ENCODE measurements at places on chromosomes 16 and 17.

DNA sequence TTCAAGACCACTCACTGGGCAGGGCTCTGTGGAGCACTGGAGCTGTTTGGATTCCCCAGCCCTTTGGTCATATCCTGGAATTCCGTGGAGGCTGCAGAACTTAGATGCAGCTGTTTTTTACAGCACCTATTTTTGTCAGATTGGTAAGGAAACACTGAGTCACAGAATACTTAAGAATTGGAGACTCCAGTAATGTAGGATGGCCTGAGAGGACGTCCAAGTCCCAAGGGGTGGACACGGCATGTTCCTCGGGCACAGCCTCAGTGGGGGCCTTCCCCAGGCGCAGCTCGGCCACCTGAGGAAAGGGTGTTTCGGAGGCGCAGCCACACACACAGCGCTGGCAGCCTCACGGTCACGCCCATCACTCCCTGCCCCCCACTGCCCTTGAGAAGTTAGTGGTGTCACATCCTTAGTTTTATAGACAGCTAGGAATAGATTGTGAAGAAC lies 14.8 kb downstream of the PLD6 start:
- no peak for DNase-seq

- no peak for DNase-seq
Observed at GRCh38 chr17:9419932-9420453, 155.6 kb downstream of the STX8 start.

DNA sequence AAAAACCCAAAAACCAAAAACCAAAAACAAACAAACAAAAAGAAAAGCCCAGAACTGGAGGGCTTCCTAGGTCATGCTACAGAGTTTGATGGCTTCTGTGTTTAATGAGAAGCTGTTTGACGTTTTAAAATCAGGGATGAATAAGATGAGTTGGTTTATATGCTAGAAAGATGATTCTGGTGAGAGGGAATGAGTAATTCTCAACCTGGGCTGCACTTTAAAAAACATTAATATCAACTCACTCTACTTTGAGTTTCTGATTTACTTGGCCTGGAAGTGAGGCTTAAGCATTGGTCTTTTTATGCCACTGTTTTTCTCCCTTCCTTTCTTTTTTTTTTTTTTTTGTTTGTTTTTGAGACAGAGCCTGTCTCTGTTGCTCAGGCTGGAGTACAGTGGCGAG lies 5.1 kb downstream of the RGS9 start:
- DNase-seq, result no peak

GRCh38 chr17:9726291-9726690 lies 65.1 kb downstream of the DHRS7C start:
- no peak for DNase-seq

DNA sequence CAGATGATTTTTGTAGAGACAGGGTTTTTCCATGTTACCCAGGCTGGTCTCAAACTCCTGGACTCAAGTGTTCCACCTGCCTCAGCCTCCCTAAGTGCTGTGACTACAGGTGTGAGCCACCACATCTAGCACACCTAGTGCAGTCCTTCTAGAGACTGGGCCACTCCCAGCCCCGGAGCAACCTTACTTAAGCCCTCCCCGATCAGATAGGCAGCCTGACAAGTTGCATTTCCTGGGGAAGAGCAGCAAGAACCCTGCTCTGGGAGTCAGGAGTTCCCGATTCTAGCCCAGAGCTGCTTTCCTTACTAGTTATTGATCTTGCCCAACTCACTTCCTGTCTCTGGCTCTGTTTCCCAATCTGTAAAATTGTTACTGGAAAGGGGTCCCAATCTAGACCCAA lies 7.0 kb upstream of the NAGLU start:
- DNase-seq, result no peak

GRCh38 chr17:31457391-31458234 lies 66.1 kb downstream of the RAB11FIP4 start:
- no peak for DNase-seq

GRCh38 chr16:85902366-85903155 lies 3.6 kb downstream of the IRF8 start:
- DNase-seq, result no peak

- DNase-seq, result no peak
Observed at GRCh38 chr17:33120103-33120502, 128.5 kb downstream of the SPACA3 start.

DNA sequence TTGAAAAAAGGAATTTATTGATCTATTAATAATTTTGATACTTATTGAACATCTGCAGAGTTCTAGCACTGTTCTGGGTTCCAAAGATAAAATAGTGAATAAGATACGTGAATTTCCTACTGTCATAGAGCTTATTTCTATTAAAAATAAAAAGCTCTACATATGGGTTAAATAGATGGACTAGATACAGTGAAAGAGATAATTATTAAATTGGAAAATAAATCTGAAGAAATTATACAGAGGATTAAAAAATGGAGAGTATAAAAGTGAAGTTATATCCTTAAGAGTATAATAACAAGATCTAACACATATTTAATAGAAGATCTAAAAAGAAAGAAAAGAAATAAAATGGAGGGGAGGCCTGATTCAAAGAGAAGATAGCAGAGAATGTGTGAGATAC lies 10.1 kb upstream of the ABCA5 start:
- DNase-seq, result no peak

- no peak for DNase-seq
Observed at GRCh38 chr16:80611930-80612327, 71.1 kb downstream of the DYNLRB2 start.

DNA sequence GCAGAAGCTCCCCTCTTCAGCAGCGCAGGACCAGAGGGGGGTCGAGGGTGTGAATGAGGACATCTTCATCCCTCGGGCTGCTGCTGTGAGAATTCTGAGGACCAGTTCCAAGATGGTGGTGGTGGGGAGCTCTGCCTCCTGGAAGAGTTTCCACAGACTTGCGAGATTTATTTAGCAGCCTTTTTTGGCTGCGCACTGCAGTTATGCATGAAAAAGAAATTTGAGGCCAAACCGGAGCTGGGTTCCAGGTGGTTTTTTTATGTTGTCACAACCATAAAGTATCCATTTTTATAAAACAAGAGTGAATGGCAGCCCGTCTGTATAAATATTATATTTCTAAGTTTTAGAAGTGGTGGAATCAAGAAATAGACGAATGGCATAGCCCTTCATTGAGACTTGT lies 76.9 kb upstream of the CLEC18A start:
- DNase-seq, result no peak

GRCh38 chr16:10250137-10250828 lies 68.1 kb upstream of the GRIN2A start:
- DNase-seq, result no peak

DNA sequence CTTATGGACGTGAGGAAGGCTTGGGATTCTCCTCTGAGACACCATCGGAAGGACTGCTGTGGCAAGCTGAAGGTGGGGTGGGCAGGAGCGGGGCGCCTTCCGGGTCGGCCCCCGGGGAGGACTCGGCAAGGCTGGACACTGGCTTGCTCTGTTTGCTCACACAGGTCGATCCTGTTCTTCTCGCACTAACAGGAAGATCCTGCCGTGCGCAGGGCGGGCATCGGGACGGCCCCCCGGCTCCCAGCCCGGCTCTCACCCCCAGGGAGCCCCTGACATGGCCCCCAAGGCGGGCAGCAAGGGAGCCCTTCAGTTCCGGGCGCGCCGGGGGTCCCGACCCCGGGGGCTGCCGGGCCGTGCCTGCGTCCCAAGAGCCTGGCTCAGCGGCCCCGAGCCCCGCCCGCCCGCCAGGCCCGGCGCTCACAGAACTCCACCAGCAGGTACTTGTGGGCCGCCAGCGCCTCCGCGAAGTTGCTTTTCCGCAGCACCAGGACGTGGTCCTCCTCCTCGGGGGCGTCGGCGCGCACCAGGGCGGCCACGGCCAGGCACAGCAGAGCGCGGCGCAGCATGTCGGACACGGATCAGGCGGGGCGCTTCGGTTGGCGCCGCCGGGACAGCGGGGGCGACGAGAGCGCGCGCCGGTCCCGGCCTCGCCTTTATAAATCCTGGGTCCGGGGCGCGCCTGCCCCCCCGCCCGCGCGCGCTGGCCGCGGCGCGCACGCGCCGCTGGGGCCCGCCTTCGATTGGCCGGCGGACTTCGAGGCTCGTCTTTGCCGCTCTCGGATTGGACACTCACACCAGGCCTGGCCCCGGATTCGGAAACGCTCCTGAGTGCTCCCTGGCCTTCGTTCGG lies at the start of gene P4HB:
P4HB (minus strand) TSS at position 630 of the 850 bp plus-strand sequence; CDS start at position 566, 64 bp downstream.
- DNase-seq, result no peak

- no peak for DNase-seq
Observed at GRCh38 chr17:30352240-30352814, 18.5 kb upstream of the TMIGD1 start.

GRCh38 chr16:63467513-63467912 lies 1431.3 kb upstream of the CDH8 start:
- DNase-seq, result no peak

DNA sequence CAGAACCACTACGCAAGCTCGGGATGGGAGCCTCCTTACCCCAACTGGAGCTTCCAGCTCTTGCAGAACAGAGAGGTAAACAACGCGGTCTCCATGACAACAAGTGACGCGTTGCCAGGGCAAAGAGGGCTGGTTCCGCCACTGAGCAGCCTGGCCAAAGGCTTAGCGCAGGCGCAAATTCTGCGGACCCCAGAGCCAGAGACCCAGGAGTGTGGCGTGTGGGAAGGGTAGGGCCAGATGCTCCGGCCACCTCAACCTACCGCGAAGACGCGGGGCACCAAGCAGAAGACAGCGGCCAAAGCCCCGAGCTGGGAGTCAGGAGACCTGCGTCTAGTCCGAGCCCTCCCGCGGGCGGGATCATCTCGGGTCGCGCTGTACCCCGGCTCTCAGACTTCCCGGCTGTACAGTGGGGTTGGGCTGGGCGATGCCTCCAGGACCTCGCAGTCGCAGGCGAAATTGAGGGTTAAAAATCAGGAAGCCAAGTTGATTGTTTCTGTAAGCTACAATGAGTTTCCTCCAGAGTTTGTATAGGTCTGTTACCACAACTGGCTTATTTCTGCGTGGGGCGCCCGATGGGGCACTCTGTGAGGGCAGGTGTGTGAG lies at the start of gene TEKT1:
TEKT1 (minus strand) TSS at position 69 of the 603 bp plus-strand sequence. CDS start 1,353 bp downstream, outside the sequence.
- peak; percentile 46 for DNase-seq

DNA sequence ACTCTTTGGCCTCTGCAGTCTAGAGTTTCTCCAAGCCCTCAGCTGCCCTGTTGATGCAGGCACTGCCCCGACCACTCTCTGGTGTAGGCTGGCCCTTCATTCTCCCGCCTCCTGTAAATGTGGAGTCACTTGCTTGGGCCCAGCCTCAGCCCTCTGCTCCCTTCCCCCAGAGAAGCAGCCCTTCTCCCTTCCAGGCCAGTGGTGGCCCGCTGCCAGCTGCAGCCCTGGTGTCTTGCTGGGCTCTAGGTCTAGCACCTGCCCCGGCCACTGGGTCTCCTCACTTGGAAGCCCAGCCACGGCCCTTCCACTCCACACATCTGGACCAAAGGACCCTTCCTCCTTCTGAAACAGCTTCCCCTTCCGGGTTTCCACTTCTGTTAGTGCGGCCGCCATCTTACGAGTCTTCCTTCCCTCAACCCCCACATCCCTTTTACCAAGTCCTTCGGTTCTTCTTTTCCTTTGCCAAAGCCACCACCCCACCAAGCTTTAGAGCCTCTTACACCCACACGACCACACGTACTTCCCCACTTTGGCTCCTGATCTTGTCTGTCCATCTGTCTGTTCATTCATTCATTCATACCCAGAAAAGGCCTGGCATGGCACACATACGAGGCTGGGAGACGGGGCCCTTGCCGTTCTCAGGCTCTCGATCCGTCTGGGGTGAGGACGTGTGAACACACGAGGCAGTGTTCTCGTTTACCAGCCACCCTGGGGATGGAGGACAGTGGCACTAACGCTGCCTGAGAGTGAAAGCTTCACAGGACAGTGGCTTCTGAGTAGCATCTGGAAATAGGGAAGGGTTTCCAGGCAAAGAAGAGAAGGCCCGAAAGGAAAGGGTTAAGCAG lies 68.0 kb downstream of the ABR start:
- DNase-seq, result no peak

DNA sequence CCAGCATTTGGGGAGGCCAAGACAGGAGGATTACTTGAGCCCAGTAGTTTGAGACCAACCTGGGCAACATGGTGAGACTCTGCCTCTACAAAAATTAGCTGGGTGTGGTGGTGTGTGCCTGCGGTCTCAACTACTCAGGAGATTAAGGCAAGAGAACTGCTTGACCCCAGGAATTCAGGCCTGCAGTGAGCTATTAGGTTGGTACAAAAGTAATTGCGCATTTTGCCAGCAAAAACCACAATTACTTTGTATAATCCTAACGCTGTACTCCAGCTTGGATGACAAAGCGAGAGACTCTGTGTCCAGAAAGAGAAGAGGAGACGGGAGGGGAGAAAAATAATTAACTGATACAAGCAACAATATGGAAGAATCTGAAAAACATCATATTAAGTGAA lies 32.7 kb downstream of the YWHAE start:
- DNase-seq, result no peak

- DNase-seq, result no peak
Observed at GRCh38 chr17:41654678-41655607, 30.6 kb upstream of the KRT17 start.

- DNase-seq, result no peak
Observed at GRCh38 chr16:17213025-17213424, 257.7 kb downstream of the XYLT1 start.

DNA sequence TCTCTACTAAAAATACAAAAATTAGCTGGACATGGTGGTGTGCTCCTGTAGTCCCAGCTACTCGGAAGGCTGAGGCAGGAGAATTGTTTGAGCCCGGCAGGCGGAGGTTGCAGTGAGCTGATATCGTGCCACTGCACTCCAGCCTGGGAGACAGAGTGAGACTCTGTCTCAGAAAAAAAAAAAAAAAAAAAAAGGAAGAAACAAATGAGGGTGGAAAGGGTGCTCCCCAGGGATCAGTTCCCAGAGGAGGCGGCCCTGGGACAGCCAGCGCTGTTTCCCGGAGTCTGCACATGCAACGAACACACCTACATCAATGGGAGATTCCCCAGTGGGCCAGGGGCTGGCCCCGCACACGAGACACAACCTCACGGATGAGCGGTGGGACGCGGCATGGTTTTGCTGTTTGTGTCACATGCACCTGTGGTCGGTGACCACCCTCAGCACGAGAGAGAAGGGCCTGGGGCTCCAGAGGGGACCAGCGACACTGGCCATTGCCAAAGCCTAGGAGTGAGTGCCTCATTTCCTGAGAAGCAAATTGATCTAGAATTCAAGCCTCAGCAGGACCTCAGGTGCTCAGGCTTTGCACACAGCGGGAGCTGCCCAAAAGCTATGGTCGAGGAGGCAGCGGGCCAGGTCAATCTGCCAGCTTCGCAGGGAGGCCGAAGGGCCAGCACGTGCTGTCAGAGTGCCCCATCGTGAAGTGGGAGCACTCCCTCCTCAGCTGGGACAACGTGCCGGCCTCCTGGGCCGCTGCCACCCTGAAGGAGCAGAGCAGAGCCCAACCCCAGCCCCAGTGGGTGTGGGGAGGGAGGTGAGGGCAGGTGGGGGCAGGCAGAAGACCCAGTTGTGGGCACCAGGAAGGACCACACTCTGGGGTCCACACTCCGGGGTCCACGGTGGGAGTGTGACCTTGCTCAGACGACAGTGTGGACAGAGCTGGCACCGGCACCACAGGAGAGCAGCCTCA lies 13.8 kb upstream of the WDR45B start:
- DNase-seq, result no peak

All from erythroblast (primary cell).